ENCODE measurements at places on chromosomes 3 and 15. TPM values are rescaled to one million over a fixed set of nuclear protein-coding genes. Genes with fewer than 3 reads are reported as not detected.

GRK7 gene
- total RNA-seq: not detected

CFAP100 gene
- not detected for total RNA-seq

ARHGAP11A gene
- 1.6 TPM for total RNA-seq

AGTR1 gene
- total RNA-seq: 4.4 TPM

GAP43 gene
- total RNA-seq: 0.26 TPM

DNAJC19 gene
- 21.8 TPM for total RNA-seq

HTR3E gene
- not detected for total RNA-seq

TEX55 gene
- total RNA-seq: not detected

GABRA5 gene
- total RNA-seq: 0.66 TPM

SPINK8 gene
- not detected for total RNA-seq

CHRM5 gene
- total RNA-seq: not detected

CHDH gene
- total RNA-seq: 26.0 TPM

GOLGA6B gene
- total RNA-seq: not detected

P3H2 gene
- total RNA-seq: 35.5 TPM

NR1I2 gene
- total RNA-seq: not detected

CSPG5 gene
- 0.26 TPM for total RNA-seq

TIMMDC1 gene
- 33.0 TPM for total RNA-seq

EPHB3 gene
- total RNA-seq: 10.1 TPM

NRROS gene
- total RNA-seq: 1.8 TPM

SPSB4 gene
- total RNA-seq: 18.2 TPM

Data from body of pancreas (tissue), 4 donors.